ENCODE measurements at places on chromosomes 5 and 9.

- no peak for DNase-seq
Measured at GRCh38 chr9:34079181-34079580, 30.5 kb upstream of the UBAP2 start.

DNA sequence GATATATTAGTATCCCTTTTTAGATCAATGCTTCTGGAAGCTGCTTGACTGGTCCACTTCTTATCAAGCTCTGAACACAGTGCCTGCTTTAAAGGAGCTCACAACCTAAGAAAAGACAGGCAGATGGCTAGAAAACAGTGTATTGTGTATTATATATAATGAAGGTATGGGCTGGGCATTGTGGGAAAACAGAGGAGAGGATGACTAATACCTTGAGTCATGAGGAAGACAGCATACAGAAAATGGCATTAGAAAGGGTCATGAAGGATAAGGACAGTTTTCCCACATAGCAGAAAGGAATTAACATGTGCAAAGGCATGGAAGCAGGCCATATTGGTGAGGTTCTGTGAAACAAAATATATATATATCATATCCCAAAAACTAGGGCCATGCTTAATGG, 309.6 kb downstream of the MLLT3 start:
- no peak for DNase-seq

- no peak for DNase-seq
Measured at GRCh38 chr9:23669776-23670175, 156.3 kb downstream of the ELAVL2 start.

- no peak for DNase-seq
Measured at GRCh38 chr5:68957591-68957990, 136.2 kb upstream of the SLC30A5 start.

DNA sequence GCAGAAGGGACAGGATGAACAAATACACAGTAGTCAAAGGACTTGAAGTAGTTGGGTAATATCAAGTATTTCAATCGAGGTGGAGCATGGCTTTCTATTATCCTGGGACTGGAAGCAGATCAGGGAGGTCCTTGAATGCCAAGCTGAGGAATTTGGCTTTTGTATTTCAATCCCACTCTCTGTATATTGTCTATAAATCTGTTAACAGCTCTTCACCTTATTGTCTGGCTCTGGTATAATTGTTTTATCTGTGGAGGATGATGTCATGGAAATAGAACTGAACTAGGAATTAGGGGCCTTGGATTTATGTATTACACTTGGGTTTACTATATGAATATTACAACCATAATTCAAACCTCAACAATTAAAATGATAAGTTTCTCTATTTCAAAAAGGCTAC, 6.3 kb upstream of the ADAMTSL1 start:
- no peak for DNase-seq

DNA sequence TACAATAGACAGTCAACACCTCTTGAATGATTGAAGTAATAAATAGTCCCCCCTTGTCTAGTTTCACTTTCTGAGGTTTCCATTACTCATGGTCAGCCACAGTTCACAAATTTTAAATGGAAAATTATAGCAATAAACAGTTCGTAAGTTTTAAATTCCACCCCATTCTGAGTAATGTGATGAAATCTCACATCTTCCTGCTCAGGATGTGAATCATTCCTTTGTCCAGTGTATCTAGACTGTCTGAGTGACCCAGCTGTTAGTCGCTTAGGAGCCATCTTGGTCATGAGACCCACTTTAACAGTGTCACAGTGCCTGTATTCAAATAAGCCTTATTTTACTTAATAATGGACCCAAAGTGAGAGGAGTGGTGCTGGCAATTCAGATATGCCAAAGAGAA, 311.6 kb upstream of the PRR16 start:
- DNase-seq = no peak

DNA sequence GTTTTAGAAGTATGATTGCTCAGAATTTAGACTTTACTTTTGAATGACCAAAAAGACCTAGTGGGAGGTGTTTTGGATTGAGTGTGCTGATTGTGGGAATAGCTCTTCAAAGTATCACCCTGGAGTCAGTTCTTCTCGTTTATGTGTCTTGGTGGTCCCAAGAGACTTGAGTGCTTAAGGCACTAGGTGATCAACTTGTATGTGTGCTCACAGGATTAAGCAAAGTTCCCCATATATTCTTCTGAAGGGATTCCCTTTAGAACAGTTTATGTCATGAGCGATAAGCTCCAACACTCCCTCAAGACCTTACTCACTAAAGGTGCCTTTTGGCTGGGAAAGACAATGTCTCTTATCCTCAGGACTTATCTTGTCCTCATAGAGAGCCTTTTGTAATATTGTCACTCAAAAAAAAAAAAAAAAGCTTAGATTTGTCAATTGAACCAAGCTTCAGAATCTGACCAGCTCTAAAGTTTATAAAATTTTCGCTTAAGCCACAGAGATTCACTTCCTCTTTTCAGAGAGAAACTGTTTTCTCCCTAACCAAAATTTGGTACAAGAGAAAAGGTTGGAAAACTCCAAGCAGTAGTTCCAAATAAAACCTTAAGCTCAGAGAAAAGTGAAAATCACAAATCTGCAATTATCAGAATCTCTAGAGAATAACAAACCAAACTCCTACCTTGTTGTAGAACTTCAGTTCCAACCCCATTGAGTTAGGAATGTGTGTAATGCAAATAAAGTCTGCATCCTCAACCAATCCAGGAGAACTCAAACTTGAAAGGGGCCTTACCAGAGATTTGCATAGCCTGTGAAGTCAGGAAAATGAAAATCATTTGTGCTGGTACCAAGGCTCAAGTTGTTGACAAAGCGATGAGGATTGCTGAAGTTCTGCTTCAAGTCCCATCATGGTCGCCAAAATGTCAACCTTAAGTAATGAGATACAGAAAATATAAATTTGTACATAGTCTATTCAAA, 40.0 kb upstream of the PDZD2 start:
- DNase-seq = no peak

DNA sequence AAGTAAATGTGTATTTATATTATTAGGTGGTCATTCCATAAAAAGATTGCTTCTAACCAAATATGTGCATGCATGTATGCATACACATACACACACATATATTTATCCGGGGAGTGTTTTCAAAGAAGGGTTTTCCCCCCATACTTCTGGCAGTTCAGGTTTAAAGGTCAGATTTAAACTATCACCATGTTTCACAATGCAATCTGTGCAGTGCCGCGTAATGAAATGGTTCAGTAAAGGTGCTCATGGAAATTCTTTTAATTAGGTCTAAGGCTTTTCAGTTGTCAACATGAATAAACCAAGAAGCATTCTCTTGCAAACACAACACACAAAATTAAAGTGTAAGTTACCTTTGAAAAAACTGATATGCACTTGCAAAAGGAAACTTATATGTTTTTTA, 211.0 kb downstream of the CRB2 start:
- no peak for DNase-seq

GRCh38 chr9:99398241-99398640, 176.2 kb downstream of the SEC61B start:
- no peak for DNase-seq

Data from hematopoietic multipotent progenitor cell treated with erythropoietin and hydrocortisone succinate and interleukin-3 and kit ligand, for 8 days (in vitro differentiated cells).